ENCODE measurements at places on chromosomes 2 and 18.

GRCh38 chr18:30081122-30081521 lies 961.4 kb downstream of the DSC3 start:
- H3K36me3 ChIP-seq: no peaks in the 10 kb centered on the region
- no peaks in the 10 kb centered on the region for H3K27me3 ChIP-seq
- no peak overlapping the region for H3K4me3 ChIP-seq
- H3K4me1 ChIP-seq: no peaks in the 10 kb centered on the region

GRCh38 chr2:70312560-70312959 lies 10.7 kb upstream of the FAM136A start:
- no peak overlapping the region for H3K4me3 ChIP-seq
- H3K36me3 ChIP-seq: no peaks in the 10 kb centered on the region
- H3K27me3 ChIP-seq: no peaks in the 10 kb centered on the region
- DNase-seq: no peak
- no peak overlapping the region for H3K27ac ChIP-seq
- no peaks in the 10 kb centered on the region for H3K4me1 ChIP-seq

GRCh38 chr2:193693758-193694157 lies 1499.0 kb upstream of the TMEFF2 start:
- DNase-seq: no peak
- no peaks in the 10 kb centered on the region for H3K27me3 ChIP-seq
- no peak overlapping the region for H3K27ac ChIP-seq

DNA sequence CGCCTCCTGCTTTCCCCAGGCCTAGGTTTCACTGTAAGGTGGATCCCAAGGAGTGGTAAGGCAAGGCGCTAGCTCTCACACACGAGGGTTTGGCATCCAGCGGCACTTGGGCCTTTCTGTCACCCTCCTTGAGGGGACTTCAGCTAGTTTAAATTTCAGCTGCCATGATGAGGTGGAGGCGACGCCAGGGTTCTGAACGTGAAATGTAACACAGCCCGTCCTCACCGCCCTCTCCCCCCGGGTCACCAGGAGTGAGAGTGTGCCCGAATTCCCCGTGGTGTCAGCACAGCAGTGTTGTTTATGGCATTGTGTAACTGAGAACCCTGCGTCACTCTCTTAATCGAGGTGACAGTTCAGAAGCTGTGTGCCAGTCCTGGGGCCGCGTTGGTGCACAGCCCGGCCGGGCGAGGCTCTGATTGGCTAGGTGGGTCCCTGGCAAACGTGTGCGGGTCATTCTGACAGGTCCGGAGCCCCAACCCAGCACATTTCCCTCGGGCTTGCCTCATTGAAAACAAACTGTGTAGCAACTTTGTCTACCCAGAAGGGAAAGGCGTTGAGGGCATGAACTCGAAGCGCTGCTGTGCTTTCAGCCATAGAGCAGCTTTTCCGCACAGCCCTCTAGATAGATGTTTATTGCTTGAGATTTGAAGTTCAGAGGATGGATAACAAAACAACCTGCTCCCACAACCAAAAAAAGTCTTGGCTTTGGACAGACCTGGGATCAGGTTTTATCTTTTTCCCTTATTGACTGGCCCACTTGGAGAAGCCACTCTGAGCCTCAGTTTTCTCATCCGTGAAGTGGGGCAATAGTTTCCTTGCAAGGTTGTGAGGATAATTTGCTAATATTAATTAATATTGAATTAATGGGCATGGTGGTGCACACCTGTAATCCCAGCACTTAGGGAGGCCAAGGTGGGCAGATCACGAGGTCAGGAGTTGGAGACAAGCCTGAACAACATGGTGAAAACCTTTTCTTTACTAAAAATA lies 4.9 kb downstream of the CIDEA start:
- no peak overlapping the region for H3K4me3 ChIP-seq
- no peak overlapping the region for H3K27ac ChIP-seq
- peaks cover 3% of the 10 kb centered on the region for H3K27me3 ChIP-seq
- peaks cover 8% of the 10 kb centered on the region for H3K4me1 ChIP-seq
- no peak for DNase-seq
- no peaks in the 10 kb centered on the region for H3K36me3 ChIP-seq

DNA sequence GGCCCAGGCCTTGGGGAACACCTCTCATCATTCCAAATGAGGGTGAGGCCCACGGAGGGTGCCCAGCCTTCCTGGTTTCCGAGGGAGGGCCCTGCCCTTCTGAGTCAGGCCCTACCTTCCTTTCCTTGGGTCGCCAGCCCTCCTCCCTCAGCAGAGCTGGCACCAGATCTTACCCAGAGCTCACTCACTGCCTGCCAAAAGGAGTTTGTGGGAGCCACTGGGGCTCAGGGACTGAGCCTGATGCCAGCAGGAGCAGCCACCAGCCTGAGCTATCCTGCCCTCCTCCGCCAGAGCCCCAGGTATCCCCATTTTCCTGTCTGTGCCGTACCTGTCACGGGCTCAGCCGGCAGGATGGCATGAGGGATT lies 64.1 kb downstream of the NRP2 start:
- H3K36me3 ChIP-seq: no peaks in the 10 kb centered on the region
- peak overlapping the region; percentile 5 for H3K27ac ChIP-seq
- no peak overlapping the region for H3K4me3 ChIP-seq
- H3K27me3 ChIP-seq: no peaks in the 10 kb centered on the region

All from thyroid gland (tissue), 4 donors.